GM04503 (cell line): ENCODE measurements at places on chromosomes 12 and 14.

DNA sequence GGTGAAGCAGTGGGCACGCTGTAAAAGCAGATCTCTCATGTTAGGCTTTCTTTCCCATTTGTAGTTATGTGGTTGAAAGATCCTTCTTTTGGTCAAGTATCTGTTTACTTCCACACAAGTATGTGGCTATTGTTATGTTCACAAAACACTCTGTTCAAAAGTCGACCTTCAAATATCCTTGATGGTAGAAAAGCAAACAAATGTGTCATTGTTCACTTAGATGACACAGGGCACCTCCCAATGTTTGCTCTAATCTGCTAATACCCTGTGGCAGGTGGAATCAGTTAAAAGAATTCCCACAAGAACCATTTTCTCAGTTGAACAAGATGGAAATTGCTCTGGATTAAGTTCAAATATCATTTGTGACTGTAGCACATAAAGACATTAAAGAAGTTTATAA lies 43.6 kb upstream of the NAA30 start:
- no peak for DNase-seq

DNA sequence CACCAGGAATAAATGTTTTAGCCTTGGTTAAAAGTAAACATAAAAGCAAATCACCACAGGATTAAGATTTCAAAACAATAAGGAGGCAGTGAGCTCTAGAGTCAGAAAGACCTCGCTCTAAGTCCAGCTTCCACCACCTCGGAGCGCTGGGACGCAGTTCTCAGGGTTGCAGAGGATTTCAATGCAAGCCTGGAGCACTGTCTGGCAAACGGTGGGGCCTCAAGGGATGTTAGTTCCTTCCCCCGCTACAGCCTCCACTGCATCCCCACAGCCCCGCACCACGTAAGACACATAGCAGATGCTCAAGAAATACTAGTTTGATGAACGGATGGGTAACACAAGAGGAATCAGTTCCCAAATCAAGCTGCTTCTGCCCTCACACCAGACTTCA lies 39.3 kb upstream of the TMCC3 start:
- DNase-seq: no peak

- DNase-seq: no peak
These were observed 30.9 kb downstream of the ZFYVE26 start for GRCh38 chr14:67785270-67786109.

- DNase-seq: no peak
These were observed 298.4 kb downstream of the TRHDE start for GRCh38 chr12:72570601-72571000.

GRCh38 chr14:25067600-25067999 lies 17.7 kb upstream of the STXBP6 start:
- no peak for DNase-seq

GRCh38 chr12:124222368-124223245 lies 72.3 kb upstream of the RFLNA start:
- DNase-seq: no peak

GRCh38 chr14:101761881-101762529 lies 496 bp downstream of the PPP2R5C start:
- DNase-seq: no peak

- peak; percentile 47 for DNase-seq
These were observed 74.0 kb downstream of the RPS29 start for GRCh38 chr14:49512147-49512551.

DNA sequence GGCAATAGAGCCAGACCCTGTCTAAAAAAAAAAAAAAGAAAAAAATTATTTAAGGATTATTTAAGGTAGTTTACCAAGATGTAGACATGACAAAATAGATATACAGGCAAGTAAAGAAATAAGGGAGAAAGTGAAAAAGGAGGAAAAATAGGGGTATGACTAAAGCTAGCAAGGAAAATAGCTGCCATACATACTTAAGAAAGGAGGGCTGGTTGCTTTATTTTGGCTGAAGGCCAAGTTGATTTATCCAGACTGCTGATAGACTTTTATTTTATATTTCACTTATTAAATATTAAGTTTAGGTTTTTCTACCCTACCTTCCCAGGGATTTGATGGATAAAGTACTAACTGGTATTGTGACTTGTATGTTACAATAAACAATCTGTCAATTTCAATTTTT lies 8.3 kb upstream of the AEBP2 start:
- no peak for DNase-seq

GRCh38 chr14:100423317-100424010 lies 100.3 kb downstream of the SLC25A47 start:
- DNase-seq: no peak

DNA sequence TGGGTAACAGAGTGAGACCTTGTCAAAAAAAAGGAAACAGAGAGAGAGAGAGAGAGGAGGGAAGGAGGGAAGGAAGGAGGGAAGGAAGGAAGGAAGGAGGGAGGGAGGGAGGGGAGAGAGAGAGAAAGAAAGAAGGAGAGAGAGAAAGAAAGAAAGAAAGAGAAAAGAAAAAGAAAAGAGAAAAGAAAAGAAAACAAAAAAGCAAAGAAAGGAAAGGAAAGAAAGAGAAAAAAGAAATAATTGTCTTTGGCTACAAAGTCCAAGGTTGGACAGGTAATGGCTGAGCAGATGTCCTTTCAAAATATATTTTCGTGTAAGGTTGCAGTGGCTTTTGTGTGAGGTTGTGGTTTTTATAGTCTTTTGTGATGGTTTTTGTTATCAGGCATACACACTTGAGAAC lies 21.6 kb upstream of the CCDC60 start:
- no peak for DNase-seq

DNA sequence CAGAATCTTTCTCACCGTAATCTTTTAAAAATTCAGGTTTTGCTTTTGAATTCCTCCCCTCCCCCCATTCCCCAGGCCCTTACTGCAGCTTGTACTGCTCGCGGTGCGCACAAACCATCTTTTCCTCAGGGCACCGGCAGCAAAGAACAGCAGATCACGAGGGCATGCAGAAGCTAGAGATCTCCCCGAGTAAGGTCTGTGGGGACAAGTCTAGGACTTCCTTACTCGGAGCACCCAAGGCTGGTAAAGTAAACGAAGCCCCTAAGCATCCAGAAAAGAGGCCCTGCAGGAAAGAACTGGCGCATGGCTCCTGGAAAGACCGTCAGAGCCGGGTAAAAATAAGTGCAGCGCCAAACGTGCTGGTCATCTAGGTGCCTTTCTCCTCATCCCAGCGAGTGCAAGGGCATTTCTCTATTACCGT lies 727 bp downstream of the LDHB start:
- no peak for DNase-seq

DNA sequence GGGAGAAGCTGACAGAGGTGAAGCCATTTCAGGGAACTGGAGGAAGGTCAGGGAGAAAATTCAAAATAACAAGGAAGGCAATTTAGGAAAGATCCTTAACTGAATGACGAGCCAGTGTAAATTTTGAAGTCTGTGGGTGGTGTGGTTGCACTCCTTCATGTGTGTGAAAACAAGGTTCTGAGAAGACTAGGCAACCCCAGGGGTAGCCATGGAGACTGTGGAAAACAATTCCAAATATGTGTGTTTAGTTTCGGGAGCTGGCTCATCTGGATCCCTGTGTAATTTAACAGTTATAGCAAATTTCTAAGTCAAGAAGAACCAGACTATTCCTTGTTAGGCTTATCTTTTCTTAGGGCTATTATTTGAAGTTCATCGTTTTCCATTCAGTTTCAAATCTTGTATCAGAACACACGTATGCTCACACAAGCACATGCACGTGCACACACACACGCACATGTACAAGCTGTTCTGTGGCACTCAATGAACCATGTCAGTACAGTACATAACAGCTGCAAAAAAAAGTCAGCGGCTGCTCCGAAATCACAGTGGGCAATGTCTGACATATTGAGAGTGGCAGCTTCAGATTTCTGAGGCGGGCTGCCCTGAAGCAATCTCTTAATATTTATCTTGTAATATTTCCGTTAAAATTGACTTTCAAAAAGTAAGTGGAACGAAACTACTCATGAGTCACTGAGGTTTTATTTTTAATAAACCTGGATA lies 411.2 kb downstream of the AEBP2 start:
- peak; percentile 72 for DNase-seq

DNA sequence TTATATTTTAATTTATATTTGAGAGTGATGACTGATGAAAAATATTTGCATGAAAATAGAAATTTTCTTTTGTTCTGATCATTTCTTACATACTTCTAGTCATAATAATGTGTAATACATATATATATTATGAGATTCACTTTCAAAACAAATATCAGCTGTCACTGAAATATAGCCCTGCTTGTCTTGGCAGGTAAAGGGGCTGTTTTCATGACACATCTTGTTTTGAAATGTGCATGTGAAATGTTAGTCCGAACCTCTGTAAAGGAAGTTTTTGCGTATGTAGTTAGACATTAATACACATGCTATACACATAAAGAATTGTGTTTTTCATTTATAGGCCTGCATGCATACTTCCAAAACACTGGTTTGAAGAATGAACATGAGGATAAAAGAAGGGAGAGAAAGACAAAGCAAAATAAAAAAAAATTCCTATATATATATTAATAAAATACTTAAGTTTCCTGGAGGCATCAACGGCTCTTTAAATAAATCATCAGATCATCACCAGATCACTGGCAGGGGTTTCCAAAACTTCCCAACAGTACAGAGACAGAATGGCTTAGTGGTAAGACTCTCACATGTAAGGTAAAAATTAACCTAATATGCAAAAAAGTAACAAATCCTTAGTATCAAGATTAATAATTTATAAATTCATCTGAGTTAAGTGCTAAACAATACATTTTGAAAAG lies 60.1 kb downstream of the SEL1L start:
- DNase-seq: no peak

DNA sequence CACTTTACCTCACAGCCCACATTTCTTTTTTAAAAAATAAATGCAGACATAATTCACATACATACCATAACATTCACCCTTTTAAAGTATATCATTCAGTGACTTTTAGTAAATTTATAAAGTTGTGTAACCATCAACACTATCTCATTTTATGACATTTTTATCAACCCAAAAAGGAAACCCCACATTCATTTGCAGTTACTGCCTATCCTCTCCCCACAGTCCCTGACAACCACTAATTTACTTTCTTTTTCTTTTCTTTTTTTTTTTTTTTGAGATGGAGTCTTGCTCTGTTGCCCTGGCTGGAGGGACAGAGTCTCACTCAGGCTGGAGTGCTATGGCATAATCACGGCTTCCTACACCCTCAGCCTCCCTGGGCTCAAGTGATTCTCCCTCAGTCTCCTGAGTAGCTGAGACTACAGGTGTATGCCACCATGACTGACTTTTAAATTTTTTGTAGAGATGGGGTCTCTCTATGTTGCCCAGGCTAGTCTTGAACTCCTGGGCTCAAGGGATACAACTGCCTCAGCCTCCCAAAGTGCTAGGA lies 1.5 kb upstream of the EP400 start:
- no peak for DNase-seq

GRCh38 chr14:26959972-26960660 lies 362.3 kb upstream of the NOVA1 start:
- DNase-seq: no peak

DNA sequence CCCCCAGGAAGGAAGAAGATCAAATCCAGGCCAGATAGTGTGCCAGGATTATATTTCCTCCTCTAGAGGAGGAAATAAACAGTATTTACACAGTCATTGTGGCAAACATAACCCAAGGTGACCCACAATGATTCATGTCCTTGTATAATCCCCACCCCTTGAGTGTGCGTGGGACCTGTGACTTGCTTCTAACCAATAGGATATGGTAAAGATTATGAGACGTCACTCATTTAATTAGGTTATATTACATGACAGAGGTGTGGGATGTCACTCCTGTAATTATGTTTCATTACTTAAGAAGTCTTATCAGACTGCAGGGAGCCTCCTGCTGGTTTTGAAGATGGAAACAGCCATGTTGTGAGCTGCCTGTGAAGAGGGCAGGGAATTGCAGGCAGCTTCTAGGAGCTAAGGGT lies 12.2 kb upstream of the CATSPERB start:
- no peak for DNase-seq

DNA sequence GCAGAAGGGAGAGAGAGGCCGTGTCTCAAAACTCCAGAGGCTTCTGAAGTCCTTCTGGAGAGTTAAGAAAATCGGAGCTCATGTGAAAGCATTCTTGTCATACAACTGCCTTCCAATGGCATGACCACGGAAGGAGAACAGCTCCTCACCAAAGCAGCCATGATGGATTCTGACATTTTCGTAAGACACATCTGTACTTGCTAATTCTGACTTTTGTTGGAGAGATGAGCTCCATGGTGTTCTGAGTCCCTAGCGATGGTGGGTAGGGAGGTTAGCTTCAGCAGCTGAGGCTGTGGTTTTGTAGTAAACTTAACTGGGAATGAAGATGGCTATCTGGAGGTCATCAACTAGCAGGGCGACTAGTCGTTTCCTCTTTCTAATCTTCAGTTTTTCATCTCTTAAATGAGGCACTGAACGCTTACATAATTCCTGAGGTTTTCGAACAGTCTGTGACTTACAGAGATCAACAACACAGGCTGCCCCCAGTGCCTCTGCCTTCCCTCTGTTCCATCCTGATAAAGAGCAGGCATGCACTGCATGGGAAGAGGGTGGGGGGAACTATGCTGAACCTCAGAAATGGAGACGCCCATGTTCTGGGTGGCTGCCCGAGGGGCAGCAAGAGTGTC lies 28.6 kb upstream of the DICER1 start:
- no peak for DNase-seq

DNA sequence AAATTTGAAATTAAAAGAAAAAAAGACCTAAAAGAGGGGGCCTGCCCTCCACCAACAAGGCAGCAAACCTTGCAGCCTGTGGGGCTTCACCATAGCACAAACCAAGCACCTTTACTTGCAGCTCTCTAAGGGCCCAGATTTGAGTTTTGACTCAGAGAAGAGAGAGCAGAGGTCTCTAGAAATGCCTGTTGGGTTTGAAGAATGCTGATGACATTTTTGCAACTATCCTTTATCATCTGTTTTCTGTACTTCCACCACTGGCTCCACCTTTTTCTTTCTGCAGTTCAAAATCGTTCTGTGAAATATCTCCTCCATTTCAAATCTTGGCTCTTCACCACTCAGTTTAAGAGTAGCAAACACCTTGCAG lies 83.8 kb upstream of the HMGA2 start:
- no peak for DNase-seq

GRCh38 chr14:67564236-67564635 lies 31.1 kb downstream of the PLEKHH1 start:
- DNase-seq: no peak

GRCh38 chr14:75723716-75724115 lies 62.7 kb downstream of the TTLL5 start:
- no peak for DNase-seq

- DNase-seq: peak; percentile 97
These were observed 9.8 kb downstream of the APPL2 start for GRCh38 chr12:105226219-105226618.

- DNase-seq: no peak
These were observed 66.3 kb downstream of the RBM19 start for GRCh38 chr12:113899561-113900471.

DNA sequence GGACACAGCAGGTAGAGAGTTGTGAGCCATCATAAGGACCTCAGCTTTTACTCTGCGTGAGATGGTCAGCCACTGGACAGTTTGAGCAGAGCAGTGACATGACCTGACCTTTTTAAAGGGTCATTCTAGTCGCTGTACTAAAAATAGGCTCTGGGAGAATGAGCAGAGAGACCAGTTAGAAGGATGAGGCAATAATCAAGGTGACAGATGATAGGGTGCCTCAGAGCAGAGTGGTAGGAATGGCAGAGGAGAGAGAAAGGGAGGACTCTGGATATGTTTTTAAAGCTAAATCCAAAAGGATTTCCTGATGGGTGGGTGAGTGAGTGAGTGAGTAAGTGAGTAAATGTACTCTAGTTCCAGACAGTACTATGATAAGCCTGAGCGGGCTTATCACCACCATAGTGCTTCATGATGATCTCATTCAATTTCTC lies 83.6 kb upstream of the ARHGAP5 start:
- DNase-seq: no peak

- DNase-seq: no peak
These were observed 1.6 kb upstream of the RTL1 start for GRCh38 chr14:100905166-100905565.
